ENCODE measurements at places on chromosomes 7 and 10.

- no peak for DNase-seq
Observed at GRCh38 chr10:26090762-26091161, 125.8 kb upstream of the GAD2 start.

DNA sequence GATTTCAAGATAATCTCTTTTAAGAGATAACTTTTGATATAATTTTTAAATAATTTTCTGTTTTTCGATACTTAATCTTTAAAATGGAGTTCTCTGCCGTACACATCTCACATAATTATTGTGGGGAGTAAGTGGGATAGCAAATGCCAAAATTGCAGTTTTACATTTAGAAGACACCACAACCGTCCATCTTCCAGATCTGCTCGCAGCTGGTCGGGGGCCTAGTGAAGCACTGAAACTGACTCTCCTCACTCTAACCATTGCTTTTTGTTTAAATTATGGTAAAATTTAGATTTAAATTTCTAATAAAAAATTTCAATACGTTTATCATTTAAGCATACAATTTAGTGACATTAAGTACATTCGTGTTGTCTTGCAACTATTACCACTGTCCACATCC lies 94.2 kb downstream of the PRR15 start:
- no peak for DNase-seq

DNA sequence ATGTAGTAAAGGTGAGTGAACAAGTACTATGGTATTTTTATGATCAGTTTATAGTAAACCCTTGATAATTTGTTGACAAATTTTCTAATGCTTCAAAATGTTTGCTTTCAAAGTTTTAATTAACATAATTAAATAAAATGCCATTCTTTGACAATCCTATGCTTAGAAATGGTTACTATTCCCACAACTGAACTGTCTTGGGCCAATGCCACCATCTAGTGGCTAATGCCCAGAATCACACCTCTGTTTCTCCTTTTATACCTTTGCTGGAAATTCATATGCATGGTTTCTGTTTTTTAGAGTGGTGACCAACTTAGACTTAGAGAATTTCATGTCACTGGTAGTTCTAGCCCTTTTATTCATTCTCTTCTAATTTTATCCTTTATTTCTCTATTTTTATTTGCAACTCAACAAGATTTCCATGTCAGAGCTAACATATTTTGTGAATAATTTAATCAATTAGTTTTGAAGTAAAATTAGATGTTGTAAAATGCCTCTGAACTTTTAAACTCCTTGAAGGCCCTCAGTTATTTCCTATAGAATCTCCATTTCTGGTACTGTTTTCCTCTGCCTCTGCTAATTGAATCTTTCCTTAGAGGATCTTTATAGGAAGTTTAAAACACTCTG lies 31.1 kb downstream of the PCGF5 start:
- DNase-seq = peak; percentile 61

- no peak for DNase-seq
Observed at GRCh38 chr10:3066317-3067117, 831 bp upstream of the PFKP start.

DNA sequence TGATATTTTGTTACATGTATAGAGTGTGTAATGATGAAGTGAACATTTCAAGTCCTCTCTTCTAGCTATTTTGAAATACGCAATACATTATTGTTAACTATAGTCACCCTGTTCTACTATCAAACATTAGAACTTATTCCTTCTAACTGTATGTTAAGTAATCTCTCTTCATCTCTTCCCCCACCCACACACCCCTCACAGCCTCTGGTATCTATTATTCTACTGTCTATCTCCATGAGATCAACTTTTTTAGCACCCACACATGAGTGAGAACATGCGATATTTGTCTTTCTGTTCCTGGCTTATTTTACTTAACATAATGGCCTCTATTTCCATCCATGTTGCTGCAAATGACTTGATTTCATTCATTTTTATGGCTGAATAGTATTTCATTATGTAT lies 57.7 kb upstream of the EGR2 start:
- DNase-seq = no peak

- DNase-seq = no peak
Observed at GRCh38 chr7:158022601-158023000, 565.0 kb downstream of the PTPRN2 start.

DNA sequence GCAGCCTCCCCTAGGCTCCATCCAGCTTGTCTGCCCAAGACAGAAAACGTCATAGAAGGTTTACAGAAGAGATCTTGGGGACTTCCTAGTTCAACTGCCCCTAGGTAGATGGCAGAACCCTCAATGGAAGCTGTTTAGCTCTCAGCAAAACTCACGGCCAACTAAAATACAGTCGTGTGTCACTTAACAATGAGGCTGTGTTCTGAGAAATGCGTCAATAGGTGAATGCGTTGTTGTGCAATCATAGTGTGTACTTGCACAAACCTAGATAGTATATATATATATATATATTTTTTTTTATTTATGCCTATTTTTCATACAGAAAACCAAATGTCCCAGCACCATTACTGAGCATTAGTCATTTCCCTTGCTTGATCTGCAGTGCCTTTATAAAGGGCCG lies 100.4 kb upstream of the SH2B2 start:
- no peak for DNase-seq

DNA sequence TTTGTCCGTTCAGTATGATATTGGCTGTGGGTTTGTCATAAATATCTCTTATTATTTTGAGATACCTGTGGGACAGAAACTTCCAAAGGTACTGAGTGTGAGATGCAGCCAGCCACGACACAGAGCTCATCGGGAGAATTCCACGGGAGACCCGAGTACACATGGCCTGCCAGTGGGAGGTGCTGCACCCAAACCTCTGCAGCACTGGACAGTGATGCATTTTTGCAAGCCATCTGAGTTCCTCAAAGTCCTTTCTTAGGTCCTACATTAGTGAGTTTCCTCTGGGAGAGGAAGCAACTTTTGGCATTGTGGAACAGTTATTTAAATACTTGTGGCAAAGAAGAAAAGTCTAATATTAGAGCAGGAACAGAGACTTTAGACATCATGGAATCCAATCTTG lies 77.5 kb downstream of the ARID5B start:
- DNase-seq = no peak

- DNase-seq = no peak
Observed at GRCh38 chr7:4769761-4770160, 5.7 kb upstream of the AP5Z1 start.

- DNase-seq = no peak
Observed at GRCh38 chr7:126605056-126605455, 647.7 kb downstream of the GRM8 start.

DNA sequence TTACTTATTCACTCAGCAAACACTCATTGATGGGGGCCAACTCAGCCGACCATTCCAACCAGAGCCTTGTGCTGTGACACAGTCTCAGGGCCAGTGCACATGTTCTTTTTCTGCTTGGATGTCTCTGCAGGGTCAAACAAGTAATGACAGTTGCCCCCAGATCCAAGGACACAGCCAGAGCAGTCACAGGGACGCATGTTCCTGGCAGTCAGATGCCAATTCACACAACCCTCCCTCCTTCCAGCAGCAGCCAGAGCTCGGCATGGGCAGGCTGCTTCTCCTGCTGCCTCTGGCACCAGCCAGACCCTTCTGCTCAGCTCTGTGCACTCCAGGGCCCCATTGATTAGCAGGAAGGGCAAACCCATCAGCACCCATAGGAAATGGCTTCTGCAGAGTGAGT lies 20.3 kb downstream of the DRGX start:
- DNase-seq = no peak

GRCh38 chr7:87106974-87107612 lies 45.2 kb upstream of the DMTF1 start:
- no peak for DNase-seq

DNA sequence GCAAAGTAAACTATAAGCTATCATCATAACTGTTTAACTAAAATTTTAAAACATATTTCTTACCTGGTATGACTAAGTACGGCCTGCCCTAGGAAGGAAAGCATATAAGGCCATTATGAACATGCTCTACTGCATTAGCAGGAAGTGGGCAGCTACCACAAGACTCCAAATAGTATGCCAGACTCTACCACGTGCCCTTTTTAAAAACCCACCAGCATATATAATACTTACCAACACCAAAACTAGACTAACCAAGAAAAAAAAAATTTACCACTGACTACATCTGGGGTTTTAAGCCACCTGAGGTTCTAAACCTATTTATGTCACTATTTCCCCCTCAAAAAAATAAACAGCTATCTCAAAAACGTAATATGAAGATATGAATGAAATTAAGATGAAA lies 30.1 kb downstream of the NUDCD3 start:
- DNase-seq = no peak

DNA sequence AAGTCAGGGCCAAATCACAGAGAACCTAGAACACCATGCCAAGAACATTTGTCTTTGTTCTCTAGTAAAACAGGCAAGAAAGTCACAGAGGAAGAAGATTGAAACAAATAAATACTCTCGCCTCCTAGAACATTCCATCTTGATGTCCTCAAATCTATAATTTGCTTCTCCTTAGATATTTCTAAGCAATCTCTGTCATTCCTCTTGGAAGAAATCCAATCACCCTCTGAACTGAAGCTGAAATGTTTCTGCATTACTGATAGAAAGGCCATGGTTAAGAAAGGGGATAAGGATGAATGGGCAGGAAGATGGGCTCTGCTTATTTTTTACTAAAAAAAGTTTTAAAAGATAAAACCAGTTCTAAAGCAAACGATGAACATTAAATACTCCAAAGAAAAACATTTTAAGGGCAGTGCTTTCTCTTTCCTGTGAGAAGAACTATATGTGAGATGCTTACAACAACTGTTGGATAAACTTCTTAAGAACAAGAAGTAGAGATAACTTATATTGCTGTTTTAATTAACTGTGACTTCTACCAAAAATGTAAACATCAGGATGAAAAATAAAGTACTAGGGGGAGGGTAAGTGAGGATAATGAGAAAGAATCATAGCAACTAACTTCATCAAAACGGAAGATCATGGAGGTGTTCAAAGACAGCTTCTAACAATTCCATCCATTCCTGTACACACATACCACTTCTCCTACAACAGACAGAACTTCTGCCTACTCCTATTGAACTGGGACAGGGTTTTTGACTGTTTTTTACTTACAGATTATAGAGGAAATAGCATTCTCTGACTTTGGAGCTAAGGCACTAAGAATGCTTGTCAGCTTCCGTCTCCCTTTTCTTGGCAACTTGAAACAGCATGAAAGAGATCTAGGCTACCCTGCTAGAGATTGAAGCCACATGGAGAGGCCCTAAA lies 153.0 kb upstream of the LRRTM3 start:
- DNase-seq = no peak

GRCh38 chr7:21547501-21547900 lies 4.7 kb downstream of the DNAH11 start:
- DNase-seq = no peak

DNA sequence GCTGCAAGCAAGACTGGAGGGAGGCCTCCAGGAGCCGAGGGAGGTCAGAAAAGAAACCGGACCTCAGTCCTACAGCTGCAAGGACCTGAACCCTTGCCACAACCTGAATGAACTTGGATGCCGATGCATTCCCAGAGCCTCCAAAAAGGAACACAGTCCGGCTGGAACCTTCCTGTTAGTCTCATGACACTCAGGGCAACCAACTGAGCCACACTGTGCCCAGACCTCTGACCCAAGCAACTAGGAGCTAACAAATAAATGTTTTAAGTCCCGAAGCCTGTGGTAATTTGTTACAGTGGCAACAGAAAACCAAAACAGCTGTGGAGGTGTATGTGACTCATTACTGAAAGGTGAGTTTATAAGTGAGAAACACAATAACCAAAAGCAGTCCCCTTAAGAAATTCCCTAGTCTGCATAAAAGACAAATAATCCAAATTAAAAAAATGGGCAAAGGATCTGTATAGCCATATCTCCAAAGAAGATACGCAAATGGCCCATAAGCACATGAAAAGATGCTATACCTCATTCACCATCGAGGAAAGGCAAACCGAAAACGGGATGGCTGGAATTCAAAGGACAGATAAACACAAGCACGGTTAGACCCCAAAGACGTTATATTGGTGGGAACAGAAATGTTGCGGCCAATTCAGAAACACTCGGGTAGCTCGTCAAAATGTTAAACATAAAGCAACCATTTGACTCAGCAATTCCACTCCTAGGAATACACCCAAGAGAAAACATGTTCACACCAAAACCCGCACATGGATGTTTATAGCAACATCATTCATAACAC lies 24.8 kb downstream of the GNA12 start:
- no peak for DNase-seq

- DNase-seq = no peak
Observed at GRCh38 chr10:123563994-123564393, 102.2 kb upstream of the GPR26 start.

DNA sequence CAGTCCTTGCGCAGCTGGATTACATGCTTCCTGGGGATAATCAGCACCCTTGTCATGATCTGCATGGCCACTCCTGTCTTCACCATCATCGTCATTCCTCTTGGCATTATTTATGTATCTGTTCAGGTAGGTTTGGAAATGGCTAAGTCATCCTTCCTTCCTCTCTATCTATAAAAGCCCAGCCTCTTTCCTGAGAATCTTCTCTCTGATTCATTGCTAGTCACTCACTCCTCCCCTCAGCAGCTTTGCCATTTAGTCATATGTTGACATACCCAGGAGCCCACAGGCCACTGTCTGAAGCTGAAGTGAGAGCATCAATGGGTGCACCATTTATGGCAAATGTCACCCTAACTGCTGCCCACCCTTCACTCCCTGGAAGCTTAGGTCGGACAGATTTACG lies 52.0 kb downstream of the ABCC2 start:
- DNase-seq = peak; percentile 77

- DNase-seq = no peak
Observed at GRCh38 chr7:38703093-38703492, 71.9 kb upstream of the AMPH start.

DNA sequence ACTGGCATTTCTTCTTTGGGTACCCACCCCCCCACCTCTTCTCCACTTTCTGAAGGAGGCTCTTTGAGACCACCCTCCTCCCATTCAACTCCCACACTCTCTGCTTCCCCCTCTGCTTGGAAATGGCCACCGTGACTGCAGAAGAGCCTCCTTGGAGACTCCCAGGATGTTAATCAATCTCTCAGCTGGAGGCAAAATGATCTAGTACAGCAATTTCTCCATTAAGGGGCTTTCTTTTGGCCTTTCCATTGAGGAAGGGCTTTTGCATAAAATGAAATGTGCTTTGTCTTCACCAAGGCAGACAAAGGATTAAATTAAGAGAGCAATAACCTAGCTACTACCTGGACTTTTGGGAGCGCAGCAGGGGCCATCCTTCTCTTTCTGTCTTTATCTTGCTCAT lies 26.1 kb downstream of the CDHR3 start:
- DNase-seq = no peak

DNA sequence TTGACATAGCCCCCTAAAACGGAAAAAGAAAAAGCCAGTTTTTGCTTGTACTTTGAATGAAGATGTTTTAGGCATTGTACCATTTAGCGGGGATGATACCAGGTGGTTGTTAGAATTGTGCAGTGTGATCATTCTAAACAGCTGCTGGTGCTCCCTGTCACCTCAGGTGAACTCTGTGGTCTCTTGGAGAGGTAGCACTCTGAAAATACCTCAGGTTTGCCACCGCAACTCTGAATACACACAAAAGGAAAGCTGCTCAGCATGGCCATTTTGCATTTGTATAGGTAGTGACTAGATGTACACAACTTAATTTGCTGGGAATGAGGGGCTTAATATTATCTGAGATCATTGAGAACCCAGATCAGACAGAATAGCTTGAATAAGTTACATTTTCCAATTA lies 52.6 kb downstream of the PLEKHA8 start:
- no peak for DNase-seq

Data from fibroblast of skin of right quadriceps (primary cell).